ENCODE measurements at places on chromosomes 4 and X. TPM values are rescaled to one million over a fixed set of nuclear protein-coding genes. Genes with fewer than 3 reads are reported as not detected.

REELD1 gene
- total RNA-seq = not detected

MAGEA2B gene
- total RNA-seq = not detected

NDST3 gene
- not detected for total RNA-seq

OTUD6A gene
- total RNA-seq = not detected
